ENCODE measurements at places on chromosomes 16 and 17. TPM values are rescaled to one million over a fixed set of nuclear protein-coding genes. Genes with fewer than 3 reads are reported as not detected.

DNA sequence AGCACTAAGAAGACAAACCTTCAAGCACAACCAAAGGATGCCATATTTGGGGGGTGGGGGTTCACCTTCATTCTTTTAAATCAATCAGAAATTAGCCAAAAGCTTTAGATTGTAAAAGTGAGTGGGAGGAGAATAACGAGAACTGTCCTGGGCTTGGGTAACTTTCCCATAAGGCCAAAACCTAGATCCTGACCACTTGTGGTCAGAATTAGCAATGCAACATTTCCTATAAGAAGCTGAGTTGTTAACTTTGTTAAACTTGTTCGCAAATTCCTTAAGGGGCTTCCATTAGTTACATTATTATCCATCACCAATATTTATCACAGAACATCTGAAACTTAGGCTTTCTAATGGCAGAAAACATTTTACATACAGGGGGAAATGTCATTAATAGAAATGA is 25.1 kb downstream of the STAT5B start:
- H3K4me3 ChIP-seq: no peak overlapping the region
- no peak overlapping the region for H3K27ac ChIP-seq
- H3K27me3 ChIP-seq: no peaks in the 10 kb centered on the region
- H3K36me3 ChIP-seq: no peaks in the 10 kb centered on the region
- peaks cover 24% of the 10 kb centered on the region for H3K4me1 ChIP-seq

GRCh38 chr17:73396431-73397277 is 84.9 kb upstream of the CDC42EP4 start:
- H3K4me1 ChIP-seq: no peaks in the 10 kb centered on the region
- H3K36me3 ChIP-seq: no peaks in the 10 kb centered on the region
- no peak for DNase-seq
- no peak overlapping the region for H3K4me3 ChIP-seq
- no peaks in the 10 kb centered on the region for H3K27me3 ChIP-seq
- no peak overlapping the region for H3K27ac ChIP-seq

GRCh38 chr16:70714581-70715054 is 28.8 kb upstream of the MTSS2 start:
- no peaks in the 10 kb centered on the region for H3K36me3 ChIP-seq
- DNase-seq: no peak
- no peaks in the 10 kb centered on the region for H3K4me1 ChIP-seq
- H3K4me3 ChIP-seq: no peak overlapping the region
- no peak overlapping the region for H3K27ac ChIP-seq

DNA sequence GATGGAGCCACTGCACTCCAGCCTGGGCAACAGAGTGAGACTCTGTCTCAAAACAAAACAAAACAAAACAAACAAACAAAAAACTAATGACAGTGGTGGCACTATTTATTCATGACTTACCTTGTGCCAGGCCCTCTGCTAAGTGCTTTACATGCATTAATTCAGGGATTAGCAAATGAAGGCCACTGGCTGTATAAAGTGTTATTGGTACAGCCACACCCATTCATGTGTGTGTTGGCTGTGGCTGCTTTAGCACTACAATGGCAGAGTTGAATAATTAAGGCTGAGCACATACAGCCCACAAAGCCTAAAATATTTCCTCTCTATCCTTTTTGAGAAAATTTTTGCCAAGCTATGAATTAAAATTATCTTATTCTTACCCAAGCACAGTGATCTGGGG is 531.8 kb upstream of the CDH5 start:
- no peaks in the 10 kb centered on the region for H3K36me3 ChIP-seq
- DNase-seq: no peak
- no peak overlapping the region for H3K27ac ChIP-seq
- no peaks in the 10 kb centered on the region for H3K4me1 ChIP-seq
- H3K27me3 ChIP-seq: no peaks in the 10 kb centered on the region

DNA sequence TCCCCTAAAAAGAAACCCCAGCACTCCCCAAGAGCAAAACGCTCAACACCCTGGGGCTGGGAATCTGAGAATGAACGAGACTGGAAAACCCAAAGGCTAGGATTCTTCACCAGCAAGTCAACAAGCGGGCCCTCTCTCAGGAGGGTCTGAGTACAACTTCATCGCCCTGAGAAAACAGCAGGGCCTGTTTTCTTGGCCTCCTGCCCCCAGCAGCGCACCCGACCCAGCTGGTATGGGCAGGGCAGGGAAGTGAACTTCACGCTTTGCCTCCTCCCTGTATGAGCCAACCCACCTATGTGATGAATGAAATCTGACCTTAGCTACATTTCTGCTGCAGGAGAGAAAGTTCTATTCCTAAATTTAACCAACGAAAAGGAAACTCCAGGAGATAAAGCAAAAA is 11.1 kb downstream of the NUDT16L1 start:
- peaks cover 2% of the 10 kb centered on the region for H3K36me3 ChIP-seq
- H3K27ac ChIP-seq: no peak overlapping the region
- H3K4me3 ChIP-seq: no peak overlapping the region
- no peak for DNase-seq
- no peaks in the 10 kb centered on the region for H3K4me1 ChIP-seq

GRCh38 chr16:48212033-48212432 is 32.1 kb upstream of the LONP2 start:
- H3K36me3 ChIP-seq: no peaks in the 10 kb centered on the region
- DNase-seq: no peak
- no peak overlapping the region for H3K4me3 ChIP-seq
- no peaks in the 10 kb centered on the region for H3K4me1 ChIP-seq
- no peaks in the 10 kb centered on the region for H3K27me3 ChIP-seq

GRCh38 chr17:79105937-79106336 is 31.3 kb downstream of the ENGASE start:
- DNase-seq: no peak
- no peak overlapping the region for H3K27ac ChIP-seq

GRCh38 chr16:7372095-7372494 is 39.5 kb downstream of the RBFOX1 start:
- H3K27ac ChIP-seq: no peak overlapping the region
- no peak for DNase-seq
- H3K36me3 ChIP-seq: no peaks in the 10 kb centered on the region
- no peaks in the 10 kb centered on the region for H3K27me3 ChIP-seq
- no peaks in the 10 kb centered on the region for H3K4me1 ChIP-seq

DNA sequence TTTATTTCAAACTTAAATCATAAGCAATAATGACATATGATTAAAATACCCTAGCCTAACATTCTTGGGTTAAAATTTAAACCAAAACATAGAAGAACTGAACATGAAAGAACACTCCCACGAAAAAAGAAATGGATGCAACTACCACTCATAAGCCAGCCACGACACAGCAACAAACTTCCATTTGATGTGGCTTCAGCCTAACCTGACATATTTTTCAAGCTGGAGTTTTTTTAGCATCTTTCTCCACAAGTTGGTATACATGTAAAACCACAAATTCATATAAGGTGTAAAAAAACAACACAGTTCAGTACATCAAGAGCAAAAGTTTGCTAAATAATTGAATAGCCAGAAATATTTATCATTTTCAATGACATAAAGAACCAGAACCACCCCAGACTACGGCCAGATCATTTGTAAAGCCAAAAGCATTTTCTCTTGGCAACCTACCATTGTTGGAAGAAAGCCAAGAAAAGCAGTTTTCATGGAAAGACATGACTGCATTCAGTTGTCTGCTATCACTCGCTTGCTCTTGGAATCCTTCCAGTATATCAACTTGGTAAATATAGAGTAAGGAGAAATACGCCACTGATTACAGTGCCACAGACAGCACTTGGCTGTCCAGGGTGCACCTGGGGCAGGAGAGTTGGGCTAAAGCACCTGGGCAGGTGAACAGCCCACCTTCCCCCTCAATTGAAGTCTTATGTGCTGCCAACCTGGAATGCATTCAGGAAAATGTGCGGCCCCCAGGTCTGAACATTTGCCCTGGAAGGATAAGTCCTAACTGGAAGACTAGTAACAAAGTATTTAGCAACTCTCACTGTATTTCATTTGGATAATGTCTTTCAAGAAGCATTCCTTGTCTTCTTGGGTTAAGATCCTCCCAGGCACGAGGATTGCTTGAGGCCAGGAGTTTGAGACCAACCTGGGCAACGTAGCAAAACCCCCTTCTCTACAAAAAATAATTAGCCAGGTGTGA is 60.5 kb downstream of the CREBBP start:
- H3K4me3 ChIP-seq: no peak overlapping the region
- no peaks in the 10 kb centered on the region for H3K36me3 ChIP-seq
- H3K27ac ChIP-seq: peak overlapping the region; percentile 62
- H3K4me1 ChIP-seq: peaks cover 82% of the 10 kb centered on the region
- no peaks in the 10 kb centered on the region for H3K27me3 ChIP-seq
- no peak for DNase-seq

DNA sequence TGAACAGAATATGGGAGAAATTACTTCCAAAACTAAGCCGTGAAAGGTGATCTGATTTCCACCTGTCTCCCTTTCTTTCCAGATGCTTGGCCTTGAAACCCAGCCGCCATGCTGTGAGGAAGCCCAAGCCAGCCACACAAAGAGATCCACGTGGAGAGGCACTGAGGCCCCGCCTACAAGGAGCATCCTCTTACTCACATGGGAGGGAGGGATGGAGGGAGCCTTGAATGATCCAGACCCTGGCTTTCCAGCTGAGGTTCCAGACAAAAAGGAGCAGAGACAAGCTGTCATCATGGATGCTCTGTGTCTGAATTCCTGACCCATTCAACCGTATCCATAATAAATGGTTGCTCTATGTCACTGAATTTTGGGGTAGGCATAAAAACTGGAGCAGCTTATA is 48.9 kb upstream of the HAPSTR1 start:
- no peaks in the 10 kb centered on the region for H3K27me3 ChIP-seq
- no peaks in the 10 kb centered on the region for H3K4me1 ChIP-seq
- no peak overlapping the region for H3K4me3 ChIP-seq
- DNase-seq: no peak

DNA sequence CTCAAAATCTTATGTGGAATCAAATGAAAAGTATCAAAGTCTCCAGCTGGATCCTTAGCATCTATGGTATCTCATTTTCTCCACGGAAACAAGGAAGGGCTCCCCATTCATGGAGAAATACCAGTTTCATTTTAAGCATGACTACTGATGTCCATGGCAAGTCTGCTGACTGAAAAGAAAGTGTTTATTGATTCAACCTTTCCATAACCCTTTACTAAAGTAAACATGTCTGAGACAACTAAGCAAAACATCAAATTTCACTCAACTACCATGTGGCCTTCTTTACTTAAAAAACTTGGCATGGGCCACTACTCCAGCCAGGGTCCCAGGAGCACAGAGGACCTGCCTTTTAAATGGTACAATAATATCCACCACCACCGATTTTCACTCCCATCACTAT is 928.0 kb upstream of the SOX9 start:
- no peaks in the 10 kb centered on the region for H3K27me3 ChIP-seq
- no peak overlapping the region for H3K4me3 ChIP-seq
- no peaks in the 10 kb centered on the region for H3K36me3 ChIP-seq
- no peak overlapping the region for H3K27ac ChIP-seq

DNA sequence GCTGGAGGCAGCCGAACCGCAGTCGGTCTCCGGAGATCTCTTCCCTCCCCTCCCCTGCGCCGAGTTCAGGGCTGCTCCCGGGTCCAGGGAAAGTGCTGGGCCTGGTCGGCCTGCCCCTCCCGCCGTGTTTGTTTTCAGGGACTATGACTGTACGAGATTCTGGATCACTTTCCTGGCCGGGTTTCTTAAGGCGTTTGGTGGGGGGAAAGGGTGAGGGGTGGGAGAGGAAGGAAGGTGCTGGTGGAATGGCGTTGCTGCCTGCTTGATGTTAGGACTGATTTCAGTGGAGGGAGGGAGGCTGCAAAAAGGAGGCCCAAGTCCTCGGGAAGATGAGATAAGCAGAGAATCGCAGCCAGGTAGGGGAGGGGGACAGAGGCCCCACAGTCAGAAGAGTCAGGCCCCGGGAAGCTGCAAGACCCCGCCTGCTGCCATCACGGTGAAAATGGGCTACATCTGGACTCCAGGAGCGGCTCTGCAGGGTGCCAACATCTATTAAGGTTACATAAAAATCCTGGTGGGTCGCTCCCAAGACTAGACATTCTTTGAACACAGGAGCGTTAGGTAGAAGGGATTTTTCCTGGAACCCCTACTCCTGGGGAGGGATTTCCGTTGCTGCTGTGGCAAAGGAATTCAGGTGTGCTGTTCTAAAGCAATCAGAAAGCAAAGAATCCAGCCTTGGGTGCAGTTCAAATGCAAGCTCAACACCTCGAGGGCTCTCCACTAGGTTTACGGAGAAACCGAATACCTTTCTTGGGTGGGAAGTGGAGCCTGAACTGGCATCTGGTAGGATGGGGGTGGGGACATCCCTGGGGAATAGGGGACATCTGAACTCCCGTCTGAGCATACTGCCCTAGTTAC is 1.2 kb downstream of the ARHGAP44 start:
- peak; percentile 5 for DNase-seq
- H3K36me3 ChIP-seq: no peaks in the 10 kb centered on the region
- peak overlapping the region; percentile 60 for H3K4me3 ChIP-seq
- peaks cover 10% of the 10 kb centered on the region for H3K4me1 ChIP-seq
- H3K27me3 ChIP-seq: peaks cover 5% of the 10 kb centered on the region

GRCh38 chr16:73369851-73370250 is 321.9 kb upstream of the ZFHX3 start:
- H3K27me3 ChIP-seq: no peaks in the 10 kb centered on the region
- H3K4me1 ChIP-seq: no peaks in the 10 kb centered on the region
- DNase-seq: no peak
- H3K36me3 ChIP-seq: no peaks in the 10 kb centered on the region
- no peak overlapping the region for H3K4me3 ChIP-seq

DNA sequence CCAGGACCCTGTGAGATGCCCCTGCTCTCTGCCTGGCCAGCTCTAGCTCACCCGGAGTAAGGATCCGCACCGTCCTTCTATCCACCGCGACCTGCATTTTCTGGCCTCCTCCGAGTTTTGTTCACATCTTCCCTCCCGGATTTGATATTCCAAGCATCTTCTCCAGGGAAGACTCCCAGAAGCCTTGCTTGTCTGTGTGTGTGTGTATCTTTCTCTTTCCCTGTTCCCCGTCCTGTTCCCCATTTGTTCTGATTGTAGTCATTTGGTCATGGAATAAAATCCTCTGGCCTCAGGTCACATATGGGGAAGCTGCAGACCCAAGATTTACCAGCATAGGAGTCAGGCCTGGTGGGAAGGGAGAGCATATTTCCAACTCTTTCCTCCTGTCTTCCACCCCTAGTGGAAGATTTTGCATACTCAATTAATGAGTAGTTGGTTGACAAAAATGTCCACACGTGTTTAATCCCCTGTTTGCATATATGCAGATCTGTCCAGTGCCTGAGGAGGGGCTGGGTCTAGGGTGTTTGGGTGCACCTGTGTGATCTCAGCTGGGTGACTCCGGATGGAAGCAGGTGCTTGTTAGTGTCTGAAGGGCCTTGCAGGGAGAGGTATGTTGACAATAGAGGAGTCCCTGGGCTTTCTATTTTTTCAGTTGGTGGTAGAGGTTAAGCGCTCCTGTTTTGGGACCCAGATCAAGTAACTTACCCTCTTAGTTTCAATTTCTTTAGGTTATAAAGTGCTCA is 1.9 kb downstream of the PRAC1 start:
- DNase-seq: peak; percentile 14
- no peak overlapping the region for H3K4me3 ChIP-seq
- H3K4me1 ChIP-seq: peaks cover 44% of the 10 kb centered on the region
- no peaks in the 10 kb centered on the region for H3K36me3 ChIP-seq
- peaks cover 78% of the 10 kb centered on the region for H3K27me3 ChIP-seq

The TP53TG3F gene
- polyA plus RNA-seq: not detected
